ENCODE measurements at places on chromosomes 13 and 19.

DNA sequence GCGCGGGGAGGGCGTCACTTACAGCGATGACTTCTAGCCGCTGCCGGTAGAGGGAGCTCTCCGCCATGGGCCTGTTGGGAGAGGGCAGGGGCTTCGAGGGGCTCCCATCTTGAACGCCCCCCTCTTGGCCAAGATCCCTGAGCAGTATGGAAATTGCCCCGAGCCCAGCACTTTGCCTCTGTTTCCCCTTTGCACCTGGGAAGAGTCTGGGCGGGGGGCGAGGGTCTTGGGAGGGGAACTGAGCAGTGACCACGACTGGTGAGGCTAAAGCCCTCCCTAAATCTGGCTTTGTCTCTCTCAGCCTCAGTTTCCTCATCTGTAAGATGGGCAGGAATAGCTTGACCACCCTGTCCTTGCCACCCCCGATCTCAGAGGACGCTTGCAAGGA, 2.8 kb downstream of the PALM3 start:
- no peak overlapping the region for H3K4me3 ChIP-seq
- peak; percentile 36 for DNase-seq
- H3K27ac ChIP-seq, result no peak overlapping the region
- no peaks in the 10 kb centered on the region for H3K36me3 ChIP-seq
- peaks cover 6% of the 10 kb centered on the region for H3K4me1 ChIP-seq
- peaks cover 45% of the 10 kb centered on the region for H3K27me3 ChIP-seq

GRCh38 chr19:14337510-14337909, 43.7 kb upstream of the ADGRE5 start:
- no peaks in the 10 kb centered on the region for H3K36me3 ChIP-seq
- peak; percentile 15 for DNase-seq
- no peaks in the 10 kb centered on the region for H3K4me1 ChIP-seq
- no peak overlapping the region for H3K4me3 ChIP-seq
- H3K27ac ChIP-seq, result no peak overlapping the region
- peaks cover 3% of the 10 kb centered on the region for H3K27me3 ChIP-seq

DNA sequence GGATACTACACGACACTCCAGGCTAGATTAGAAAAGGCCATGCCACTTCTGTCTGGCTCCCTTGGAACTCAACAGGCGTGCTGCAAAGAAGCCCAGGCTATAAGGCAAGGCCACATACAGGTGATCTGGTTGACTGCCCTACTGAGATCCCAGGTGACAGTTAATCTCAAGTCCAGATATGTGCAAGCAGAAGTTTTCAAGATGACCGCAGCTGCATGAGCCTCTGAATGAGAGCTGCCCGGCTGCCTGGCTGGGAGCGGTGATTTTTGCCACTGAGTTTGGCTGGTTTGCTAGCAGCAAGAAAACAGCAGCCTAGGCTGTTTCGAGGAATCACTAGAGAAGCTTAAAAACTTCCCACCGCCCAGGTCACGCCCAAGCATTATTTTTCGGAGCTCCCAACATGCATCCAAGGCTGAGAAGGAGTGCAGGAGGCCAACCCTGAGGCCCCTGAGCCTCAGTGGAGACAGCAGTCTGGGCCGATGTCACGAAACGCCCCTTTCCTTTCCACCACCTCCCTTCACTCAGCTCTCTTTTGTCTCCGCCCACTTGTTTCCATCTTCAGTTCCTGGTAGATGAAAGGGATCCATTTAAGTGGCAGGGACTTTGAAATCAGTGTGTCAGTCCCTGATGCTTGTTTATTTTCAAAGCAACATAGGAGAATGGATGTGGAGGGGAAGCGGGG, 14.0 kb upstream of the URI1 start:
- peak; percentile 31 for DNase-seq
- H3K27me3 ChIP-seq, result no peaks in the 10 kb centered on the region
- H3K4me1 ChIP-seq, result peaks cover 24% of the 10 kb centered on the region
- peak overlapping the region; percentile 47 for H3K27ac ChIP-seq

GRCh38 chr19:10521461-10522171, 4.4 kb upstream of the S1PR5 start:
- no peak overlapping the region for H3K27ac ChIP-seq
- H3K27me3 ChIP-seq, result peaks cover 31% of the 10 kb centered on the region
- DNase-seq, result no peak
- no peak overlapping the region for H3K4me3 ChIP-seq
- peaks cover 20% of the 10 kb centered on the region for H3K4me1 ChIP-seq

DNA sequence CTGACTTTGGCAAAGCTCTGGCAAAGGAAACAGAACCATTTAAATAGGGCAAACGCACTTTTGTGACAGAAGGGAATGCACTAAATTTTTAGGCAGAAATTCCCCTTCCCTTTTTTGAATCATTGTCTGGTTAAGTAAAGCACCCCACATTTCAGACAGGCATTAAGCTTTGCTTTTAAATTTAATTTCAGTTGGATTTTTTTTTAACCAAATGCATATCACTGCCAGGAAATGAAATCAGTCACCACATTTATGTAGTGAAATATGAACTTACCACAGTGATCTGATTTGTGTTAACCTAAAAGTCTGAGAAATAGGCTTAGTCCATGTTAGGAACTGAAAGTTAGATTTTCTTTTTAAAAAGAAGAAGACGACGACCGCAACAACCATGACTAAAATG, 10.8 kb downstream of the GPR183 start:
- DNase-seq, result no peak
- no peak overlapping the region for H3K4me3 ChIP-seq
- H3K27ac ChIP-seq, result no peak overlapping the region
- no peaks in the 10 kb centered on the region for H3K36me3 ChIP-seq

GRCh38 chr19:10230861-10231611, at the start of gene S1PR2:
TSS of gene S1PR2 (minus strand) at chr19:10231331. CDS start at chr19:10224905, 6,426 bp downstream.
- no peaks in the 10 kb centered on the region for H3K36me3 ChIP-seq
- H3K27me3 ChIP-seq, result peaks cover 2% of the 10 kb centered on the region
- peak within 1 kb of the TSS; percentile 87 for H3K4me3 ChIP-seq
- peak within 1 kb of the TSS; percentile 83 for H3K27ac ChIP-seq
- DNase-seq, result peak; percentile 75

GRCh38 chr13:51921790-51922740, 60.3 kb downstream of the CCDC70 start:
- no peaks in the 10 kb centered on the region for H3K27me3 ChIP-seq
- H3K36me3 ChIP-seq, result no peaks in the 10 kb centered on the region
- H3K27ac ChIP-seq, result no peak overlapping the region
- H3K4me1 ChIP-seq, result peaks cover 4% of the 10 kb centered on the region
- no peak overlapping the region for H3K4me3 ChIP-seq

- peak overlapping the region; percentile 19 for H3K27ac ChIP-seq
- DNase-seq, result peak; percentile 14
- H3K27me3 ChIP-seq, result no peaks in the 10 kb centered on the region
These were observed 25.1 kb downstream of the SIPA1L3 start for GRCh38 chr19:37931881-37932655.

DNA sequence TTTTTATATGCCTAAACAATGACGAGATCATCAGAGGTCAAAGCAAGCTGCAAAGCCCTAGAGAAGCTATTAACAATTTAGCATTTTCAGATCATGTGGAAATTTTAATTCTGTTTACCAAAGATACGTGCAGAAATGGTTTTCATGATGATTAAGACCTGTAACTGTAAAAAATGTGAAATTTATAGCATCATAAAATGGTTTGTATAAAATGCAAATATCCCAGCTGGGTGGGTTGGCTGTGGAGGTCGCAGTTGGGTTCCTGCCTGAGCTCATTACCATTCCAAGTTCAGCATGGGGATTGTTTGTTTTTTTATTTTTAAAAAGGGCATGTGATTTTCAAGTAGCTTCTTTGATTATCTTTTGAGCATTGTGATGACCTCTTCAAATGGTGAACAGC, 47.9 kb upstream of the SIAH3 start:
- H3K36me3 ChIP-seq, result no peaks in the 10 kb centered on the region
- no peaks in the 10 kb centered on the region for H3K27me3 ChIP-seq
- H3K27ac ChIP-seq, result no peak overlapping the region
- H3K4me1 ChIP-seq, result peaks cover 4% of the 10 kb centered on the region
- no peak overlapping the region for H3K4me3 ChIP-seq

DNA sequence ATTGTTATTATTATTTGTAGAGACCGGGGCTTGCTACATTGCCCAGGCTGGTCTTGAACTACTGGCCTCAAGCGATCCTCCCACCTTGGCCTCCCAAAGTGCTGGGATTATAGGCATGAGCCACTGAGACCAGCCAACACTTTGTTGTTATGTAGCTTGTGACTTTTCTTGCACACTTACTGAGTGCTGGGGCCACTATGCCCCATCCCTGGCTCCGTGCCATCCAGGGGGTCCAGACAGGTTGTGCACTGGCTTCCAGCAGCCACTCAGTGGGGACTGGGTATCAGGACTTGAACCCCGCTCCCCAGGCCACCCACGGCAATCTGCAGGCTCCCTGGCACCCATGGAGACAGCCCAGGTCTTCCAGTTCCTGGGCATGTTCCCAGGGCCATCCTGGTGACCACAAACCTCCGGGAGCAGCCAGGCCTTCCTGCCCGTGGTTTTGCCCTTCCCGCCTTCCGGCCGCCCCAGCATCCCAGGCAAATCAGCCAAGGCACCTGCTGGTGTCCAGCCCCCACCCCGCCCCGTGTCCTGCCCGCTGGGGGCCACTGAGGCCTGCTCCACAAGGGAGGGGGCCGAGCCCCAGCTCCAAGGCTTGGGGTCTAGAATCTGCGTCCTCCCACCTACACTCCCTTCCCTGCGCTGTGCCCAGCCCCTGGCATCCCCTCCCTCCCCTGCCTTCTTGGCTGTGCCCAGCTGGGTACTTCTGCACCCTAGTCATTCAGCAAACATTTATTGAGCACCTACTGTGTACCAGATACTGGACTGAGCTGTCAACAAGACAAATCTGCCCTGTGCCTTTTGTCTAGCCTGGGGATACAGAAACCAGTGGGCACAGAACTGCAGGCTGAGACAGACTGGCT, 23.7 kb upstream of the SEMA6B start:
- H3K4me1 ChIP-seq, result peaks cover 21% of the 10 kb centered on the region
- no peak for DNase-seq
- no peaks in the 10 kb centered on the region for H3K36me3 ChIP-seq
- H3K27ac ChIP-seq, result peak overlapping the region; percentile 71
- H3K4me3 ChIP-seq, result peak overlapping the region; percentile 83
- peaks cover 42% of the 10 kb centered on the region for H3K27me3 ChIP-seq

DNA sequence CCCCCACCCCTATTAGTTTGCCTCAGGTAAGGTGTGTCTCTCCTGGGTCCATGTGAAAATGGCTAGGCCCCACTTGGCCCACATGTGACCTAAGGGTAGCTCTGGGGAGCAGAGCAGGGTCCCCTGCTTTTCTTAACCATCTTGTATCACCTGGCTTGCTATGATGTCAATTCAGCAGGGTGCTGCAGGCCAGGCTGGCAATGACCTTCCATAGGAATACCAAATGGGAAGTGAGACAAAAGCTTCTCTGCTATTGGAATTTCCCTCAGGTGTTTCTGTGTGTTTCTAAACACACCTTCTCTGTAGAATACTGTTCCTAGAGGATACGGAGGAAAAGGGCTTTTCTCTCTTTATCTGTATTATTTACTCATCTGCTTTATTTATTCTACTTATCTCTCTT, 35.7 kb upstream of the DACH1 start:
- H3K27me3 ChIP-seq, result no peaks in the 10 kb centered on the region
- H3K4me1 ChIP-seq, result peaks cover 4% of the 10 kb centered on the region
- no peak overlapping the region for H3K27ac ChIP-seq
- no peak overlapping the region for H3K4me3 ChIP-seq

DNA sequence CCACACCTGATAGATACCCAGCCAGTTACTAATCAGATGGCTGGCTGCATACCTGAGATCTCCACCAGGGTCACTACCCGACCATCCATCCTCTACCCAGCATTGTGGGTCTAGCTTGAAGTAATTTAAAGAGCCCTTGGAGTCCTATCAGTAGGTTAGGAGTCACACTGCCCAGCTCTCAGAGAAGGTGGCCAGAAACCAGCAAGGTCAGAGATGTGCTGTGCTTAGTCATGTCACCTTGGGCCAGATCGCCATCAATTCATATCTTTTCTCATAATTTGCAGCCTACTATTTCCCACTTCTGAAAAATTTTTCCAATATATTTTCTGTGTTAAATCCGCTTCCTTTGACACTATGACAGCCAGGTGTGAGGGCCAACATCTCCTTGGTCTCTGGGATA, 13.9 kb downstream of the SAMD4B start:
- no peak overlapping the region for H3K27ac ChIP-seq
- H3K36me3 ChIP-seq, result peaks cover 9% of the 10 kb centered on the region
- peaks cover 6% of the 10 kb centered on the region for H3K4me1 ChIP-seq
- no peak for DNase-seq
- no peaks in the 10 kb centered on the region for H3K27me3 ChIP-seq

- H3K27me3 ChIP-seq, result peaks cover 56% of the 10 kb centered on the region
- H3K4me3 ChIP-seq, result peak overlapping the region; percentile 92
- peak; percentile 85 for DNase-seq
- H3K36me3 ChIP-seq, result no peaks in the 10 kb centered on the region
- peak overlapping the region; percentile 92 for H3K27ac ChIP-seq
These were observed 9.4 kb downstream of the C19orf81 start for GRCh38 chr19:50658441-50659317.

Data from neural crest cell (in vitro differentiated cells).